ENCODE measurements at places on chromosomes 7 and 10.

GRCh38 chr10:89894051-89894450 lies 192.7 kb downstream of the KIF20B start:
- DNase-seq: no peak

DNA sequence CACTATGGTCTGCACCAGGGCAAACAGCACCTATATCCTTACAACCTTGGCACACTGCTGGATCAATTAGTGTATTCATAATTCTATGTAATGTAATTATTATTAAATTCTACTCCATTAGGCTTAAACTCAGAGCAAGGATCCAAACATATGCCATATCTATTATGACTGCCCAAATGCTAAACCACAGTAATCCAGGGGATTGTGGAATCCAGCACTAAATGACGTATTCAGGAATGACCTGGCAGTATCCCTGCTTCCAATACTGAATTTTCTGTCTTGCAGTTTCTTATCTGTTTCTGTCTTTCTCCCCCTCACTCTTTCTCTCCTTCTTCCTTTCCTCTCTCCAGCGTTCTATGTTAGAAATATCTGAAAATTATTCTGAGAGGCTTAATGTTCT lies 16.5 kb upstream of the UBE2D1 start:
- DNase-seq: no peak

GRCh38 chr7:98568891-98569290 lies 48.2 kb upstream of the NPTX2 start:
- DNase-seq: peak; percentile 32

DNA sequence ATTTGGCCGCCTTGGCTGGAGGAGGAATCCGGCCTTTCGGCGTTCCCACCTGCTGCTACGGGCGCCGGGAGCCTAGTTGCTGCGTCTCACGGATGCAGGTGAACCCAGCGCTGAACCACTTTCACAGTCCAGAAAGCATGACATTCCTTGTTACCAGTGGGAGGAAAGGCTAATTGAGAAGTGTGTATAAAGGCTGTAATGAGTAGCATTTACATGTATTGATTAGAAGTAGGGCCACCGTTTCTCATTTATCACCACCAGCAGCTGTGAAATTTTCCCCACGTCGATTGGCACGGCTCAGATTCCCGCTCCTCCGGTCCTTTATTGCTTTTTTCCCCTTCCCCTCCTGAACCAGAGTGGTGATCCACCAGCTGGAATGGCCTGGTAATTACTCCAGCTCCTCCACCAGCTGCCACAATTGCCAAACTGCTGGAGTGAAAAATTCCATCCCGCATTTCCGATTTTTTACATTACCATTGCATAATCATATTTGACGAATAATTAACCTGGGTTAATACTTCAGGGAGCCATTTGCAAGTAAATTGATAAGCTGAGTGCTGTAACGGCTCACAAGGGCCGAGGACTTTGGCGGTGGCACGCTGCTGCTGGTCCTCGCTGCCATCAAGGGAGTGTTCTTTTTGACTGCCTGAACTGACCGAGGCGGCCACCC lies 153.3 kb downstream of the POU6F2 start:
- DNase-seq: no peak

- no peak for DNase-seq
These were observed 57.1 kb upstream of the KCTD7 start for GRCh38 chr7:66571568-66571967.

DNA sequence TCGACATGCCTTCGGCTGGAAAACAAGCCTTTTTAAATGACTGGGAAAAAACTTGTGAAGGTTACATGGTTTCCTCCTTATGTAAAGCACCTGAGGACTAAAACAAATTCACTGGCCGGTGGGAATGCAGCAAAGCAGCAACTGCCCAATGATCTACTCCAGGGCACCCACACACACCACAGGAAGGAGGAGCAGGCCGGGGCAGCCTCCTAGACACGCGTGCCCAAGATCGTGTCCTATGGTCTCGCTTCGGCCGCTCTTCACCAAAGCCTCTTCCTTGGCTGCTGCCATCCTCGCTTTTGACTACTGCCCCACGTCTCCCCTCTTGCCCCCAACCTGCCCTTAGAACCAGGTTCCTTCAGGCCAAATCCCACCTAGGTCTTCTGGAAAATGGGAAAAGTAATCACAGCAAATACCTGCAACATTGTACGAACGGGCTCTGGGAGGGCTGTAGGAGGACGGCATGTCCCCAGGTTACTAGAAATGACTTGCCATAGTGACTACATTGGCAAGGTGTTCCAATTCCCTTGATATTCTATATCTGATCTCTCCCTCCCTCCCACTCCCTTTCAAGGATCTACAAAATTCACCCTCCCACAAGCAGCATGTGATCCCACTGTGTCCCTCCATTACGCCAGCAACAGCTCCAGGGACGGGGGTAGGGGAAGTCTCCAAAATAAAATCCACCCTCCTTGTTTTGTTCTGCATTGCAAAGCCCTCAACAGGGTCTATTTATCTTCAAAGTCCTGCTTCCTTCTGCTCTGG lies 84.9 kb downstream of the RNF216 start:
- peak; percentile 59 for DNase-seq

- DNase-seq: no peak
These were observed 909.7 kb downstream of the DNAJB9 start for GRCh38 chr7:109479388-109479787.

DNA sequence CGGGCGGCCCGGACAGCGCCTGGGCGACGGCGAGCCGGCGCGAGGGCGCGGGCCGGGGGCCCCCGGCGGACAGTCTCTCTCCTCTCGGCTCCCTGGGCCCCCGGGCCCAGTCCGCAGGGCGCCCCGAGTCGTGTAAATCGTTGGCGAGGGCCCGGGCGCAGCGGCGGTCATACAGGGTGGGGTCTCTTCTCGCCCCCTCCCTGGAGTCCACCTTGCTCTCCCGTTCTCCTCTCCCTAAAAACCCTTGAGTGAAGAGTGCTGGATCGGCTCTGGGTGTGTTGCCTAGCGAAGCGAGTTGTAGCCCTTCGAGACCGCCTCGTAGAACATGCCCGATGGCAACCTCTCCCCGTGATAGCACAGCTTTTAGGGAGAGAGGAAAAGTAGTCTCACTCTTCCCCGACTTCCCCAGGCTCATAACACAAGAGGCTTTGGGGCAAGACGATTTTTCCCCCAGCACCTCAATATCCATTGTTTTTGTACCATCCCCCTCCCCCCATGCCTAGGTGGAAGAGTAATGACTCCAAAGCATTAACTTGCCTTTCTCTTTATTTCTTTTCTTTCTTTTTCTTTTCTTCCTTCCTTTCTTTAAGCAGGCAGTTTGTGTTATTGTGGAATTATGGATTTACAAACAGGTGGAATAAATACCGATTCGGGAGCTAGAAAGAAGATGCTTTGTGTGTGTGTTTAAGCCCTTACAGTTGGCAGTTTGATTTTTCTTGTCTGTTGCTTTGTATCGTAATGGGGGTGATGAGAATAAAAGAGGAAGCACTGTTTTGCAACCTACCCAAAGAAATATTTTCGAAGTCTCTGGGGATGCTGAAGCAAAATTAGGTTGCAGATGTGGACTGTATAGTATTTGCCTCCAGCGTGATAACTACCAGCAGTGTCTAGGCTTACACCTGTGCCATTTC lies 822 bp downstream of the SHOC2 start:
- DNase-seq: peak; percentile 46

DNA sequence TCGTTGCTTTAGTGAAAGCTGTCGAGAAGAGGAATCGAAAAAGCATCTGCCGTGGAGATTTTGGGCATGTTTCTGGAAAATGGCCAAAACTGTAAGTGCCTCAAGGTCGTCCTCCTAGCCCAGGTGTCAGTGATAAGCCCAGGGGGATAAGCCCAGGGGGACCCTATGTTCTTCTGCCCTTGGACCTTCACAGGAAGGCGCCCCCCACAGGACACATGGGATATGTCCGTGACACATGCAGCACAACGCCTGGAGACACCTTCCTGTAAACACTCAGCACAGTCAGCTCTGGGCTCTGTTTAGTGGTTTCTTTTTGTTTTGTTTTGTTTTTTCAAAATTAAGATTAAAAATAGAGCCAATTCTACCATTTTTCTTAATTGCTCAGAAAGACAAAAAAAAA lies 272.7 kb downstream of the KLF6 start:
- DNase-seq: no peak

- DNase-seq: no peak
These were observed 10.3 kb upstream of the PBLD start for GRCh38 chr10:68342909-68343516.

DNA sequence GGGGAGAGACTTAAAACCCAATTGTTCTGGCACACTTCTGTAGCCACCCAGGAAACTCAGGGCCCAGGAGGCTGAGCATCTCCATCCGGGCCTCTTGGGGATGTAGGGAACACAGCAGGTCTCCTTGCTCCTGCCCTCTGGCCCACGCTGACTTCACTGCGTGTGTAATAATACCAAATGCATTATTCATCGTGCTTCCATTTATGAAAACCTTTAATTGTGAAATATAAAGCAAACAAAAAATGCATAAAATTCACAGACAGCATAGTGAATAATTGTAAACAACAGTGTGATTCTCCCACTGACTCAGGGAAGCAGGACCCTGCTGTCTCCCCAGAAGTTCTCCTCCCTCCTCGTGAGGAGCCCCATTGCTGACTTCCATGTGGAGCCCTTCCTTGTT lies 70.3 kb upstream of the SHH start:
- DNase-seq: no peak

DNA sequence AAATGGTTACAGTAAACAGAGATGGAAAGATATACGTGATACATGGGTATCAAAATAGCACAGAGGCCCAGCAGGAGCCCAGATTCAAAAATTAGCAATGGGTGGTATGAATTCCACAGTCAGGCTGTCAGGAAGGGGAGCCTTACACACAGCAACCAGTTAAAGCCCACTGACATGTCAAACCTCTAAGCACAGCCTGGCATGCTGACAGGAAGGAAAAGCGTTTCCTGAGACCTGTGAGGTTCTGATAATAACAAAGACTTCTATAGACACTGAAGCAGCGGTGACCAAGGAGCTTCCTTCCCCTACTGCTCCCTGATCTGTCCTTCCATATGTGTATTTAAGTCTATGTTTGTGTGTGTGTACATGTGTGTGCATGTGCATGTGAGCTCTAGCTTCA lies 89.9 kb downstream of the PHYHIPL start:
- DNase-seq: no peak

GRCh38 chr7:58086871-58087535 lies 637.0 kb downstream of the ZNF716 start:
- no peak for DNase-seq

DNA sequence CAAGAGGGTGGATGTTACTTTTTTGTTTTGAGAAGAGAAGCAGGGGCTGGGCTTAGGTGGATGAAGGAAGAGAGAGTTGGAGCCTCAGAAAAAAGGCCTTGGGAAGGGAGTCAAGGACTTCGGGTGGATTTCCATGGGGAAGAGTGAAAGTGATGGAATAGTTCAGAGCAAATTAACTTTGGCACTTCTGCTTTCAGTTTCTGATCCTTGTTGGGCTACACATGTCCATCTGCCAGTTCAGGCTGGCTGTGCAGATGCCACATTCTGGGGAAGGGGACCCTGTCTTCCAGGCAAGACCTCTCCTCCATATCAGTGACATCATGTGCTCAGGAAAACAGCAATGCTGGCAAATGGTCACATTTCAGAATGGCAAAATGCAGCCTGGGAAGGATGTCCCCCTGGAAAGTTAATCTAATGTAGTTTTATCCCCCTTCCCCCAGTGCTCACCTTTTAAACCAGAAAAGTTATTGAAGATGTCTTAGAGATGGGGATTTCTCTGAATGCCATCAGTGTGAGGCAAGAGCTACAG lies 86.0 kb downstream of the WDFY4 start:
- no peak for DNase-seq

- no peak for DNase-seq
These were observed 360.4 kb upstream of the CELF2 start for GRCh38 chr10:10657139-10657760.

DNA sequence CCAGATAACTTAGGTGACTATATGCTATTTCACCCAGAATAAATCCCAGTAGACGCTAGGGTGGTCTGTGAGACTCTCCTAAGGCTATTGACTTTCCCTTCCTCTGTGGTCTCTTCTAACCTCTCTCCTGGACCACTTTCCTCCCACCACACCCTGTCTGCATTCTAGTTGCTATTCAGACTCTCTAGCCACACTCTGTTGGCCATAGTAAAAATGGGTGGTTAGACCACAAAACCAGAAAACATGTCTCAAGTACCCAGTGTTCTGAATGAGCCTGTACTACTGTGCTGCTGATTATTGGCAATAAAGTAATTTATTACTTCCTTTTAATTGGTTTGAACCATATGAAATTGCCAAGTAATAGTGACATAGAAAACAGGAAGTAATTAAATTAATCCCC lies 240.8 kb downstream of the KIF20B start:
- no peak for DNase-seq

DNA sequence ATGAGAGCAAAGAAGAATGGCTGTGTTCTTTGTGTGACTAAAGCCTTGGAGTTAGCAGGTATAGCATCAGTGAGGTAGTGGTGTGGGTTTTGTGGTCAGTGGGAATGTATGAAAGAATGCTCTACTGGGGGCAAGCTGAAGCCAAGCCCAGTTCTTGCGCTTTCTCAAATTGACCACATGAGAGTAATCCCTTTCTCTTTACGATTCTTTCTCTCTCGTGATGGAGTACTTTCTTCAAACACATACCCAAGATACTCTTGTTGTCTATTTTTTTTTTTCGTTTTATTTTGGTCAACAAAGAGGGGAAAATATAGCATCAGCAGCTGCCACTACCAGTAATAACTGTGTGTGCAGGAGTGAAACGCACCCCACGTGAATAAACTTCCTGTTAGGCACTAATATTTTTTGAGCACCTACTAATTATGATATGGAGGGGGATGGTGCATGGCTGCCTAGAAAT lies 8.4 kb upstream of the PANK1 start:
- no peak for DNase-seq

GRCh38 chr7:30475580-30475979 lies 3.0 kb downstream of the NOD1 start:
- no peak for DNase-seq

Data from adrenal gland (tissue), 19 donors.